ENCODE measurements at places on chromosomes 11 and 22. TPM values are rescaled to one million over a fixed set of nuclear protein-coding genes. Genes with fewer than 3 reads are reported as not detected.

OR52E8 gene
- not detected for polyA plus RNA-seq

- H3K27me3 ChIP-seq: peaks cover 26% of the 10 kb centered on the region
- no peak overlapping the region for H3K4me3 ChIP-seq
- H3K36me3 ChIP-seq: peaks cover 46% of the 10 kb centered on the region
These were observed 41.5 kb downstream of the TRMU start for GRCh38 chr22:46376908-46377524.

RAB36 gene
- polyA plus RNA-seq: 0.78 TPM

DNA sequence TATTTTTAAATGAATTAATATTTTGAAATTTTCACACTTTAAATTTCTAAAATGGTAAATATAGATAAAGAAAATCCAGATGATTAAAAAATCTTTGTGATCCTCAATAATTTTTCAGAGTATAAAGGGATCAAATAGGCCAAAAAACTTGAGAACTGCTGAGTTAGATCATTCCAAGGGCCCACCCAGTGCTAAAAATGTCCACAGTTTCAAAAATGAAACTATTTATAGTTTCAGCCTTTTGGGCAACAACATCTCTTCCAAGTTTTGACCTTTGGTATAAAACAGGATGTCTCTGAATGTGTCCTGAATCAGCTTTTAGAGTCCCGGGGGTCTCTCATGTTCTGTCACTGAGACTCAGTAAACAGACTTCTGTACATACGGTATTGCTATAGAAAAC lies 20.9 kb upstream of the BAIAP2L2 start:
- no peak overlapping the region for H3K4me3 ChIP-seq
- DNase-seq: no peak
- no peaks in the 10 kb centered on the region for H3K27me3 ChIP-seq
- H3K27ac ChIP-seq: no peak overlapping the region
- H3K4me1 ChIP-seq: no peaks in the 10 kb centered on the region

- no peaks in the 10 kb centered on the region for H3K36me3 ChIP-seq
- H3K4me1 ChIP-seq: peaks cover 5% of the 10 kb centered on the region
- H3K27me3 ChIP-seq: no peaks in the 10 kb centered on the region
These were observed 55.5 kb downstream of the PAK1 start for GRCh38 chr11:77418155-77418970.

DNA sequence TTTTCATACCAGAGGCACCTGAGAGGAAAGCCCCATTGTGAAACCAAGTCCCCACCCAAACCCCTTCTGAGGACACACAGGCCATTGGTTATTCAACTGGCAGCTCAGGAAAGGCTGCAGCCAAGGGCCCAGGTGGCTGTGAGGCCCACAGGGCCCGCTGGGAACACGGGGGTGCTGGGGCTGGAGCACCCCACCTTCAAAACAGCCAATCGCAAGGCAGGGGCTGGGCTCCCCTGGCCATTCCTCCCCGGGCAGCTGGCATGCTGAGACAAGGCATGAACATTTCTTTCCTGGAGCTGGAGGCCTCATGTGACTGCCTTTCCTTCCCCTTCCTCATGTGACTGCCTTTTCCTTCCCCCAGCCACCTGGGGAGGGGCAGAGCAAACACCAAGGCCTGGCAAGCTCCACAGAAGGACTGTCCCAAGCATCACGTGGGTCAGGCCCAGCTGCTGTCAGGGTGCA lies 76.9 kb downstream of the PIWIL3 start:
- DNase-seq: no peak
- H3K36me3 ChIP-seq: no peaks in the 10 kb centered on the region
- H3K27me3 ChIP-seq: peaks cover 4% of the 10 kb centered on the region
- H3K4me3 ChIP-seq: no peak overlapping the region

RTN3 gene
- polyA plus RNA-seq: 28.2 TPM

- H3K36me3 ChIP-seq: peaks cover 7% of the 10 kb centered on the region
- no peak for DNase-seq
- H3K4me1 ChIP-seq: no peaks in the 10 kb centered on the region
- H3K4me3 ChIP-seq: no peak overlapping the region
These were observed 2.8 kb downstream of the CRYAB start for GRCh38 chr11:111908639-111909305.

GRCh38 chr22:34319346-34319745 lies 399.1 kb upstream of the LARGE1 start:
- DNase-seq: no peak
- peak overlapping the region; percentile 51 for H3K27ac ChIP-seq
- no peak overlapping the region for H3K4me3 ChIP-seq
- H3K36me3 ChIP-seq: peaks cover 8% of the 10 kb centered on the region
- peaks cover 15% of the 10 kb centered on the region for H3K27me3 ChIP-seq
- no peaks in the 10 kb centered on the region for H3K4me1 ChIP-seq

GRCh38 chr11:6616596-6617250 lies 2.5 kb downstream of the TPP1 start:
- DNase-seq: no peak
- H3K27ac ChIP-seq: no peak overlapping the region
- H3K4me1 ChIP-seq: peaks cover 4% of the 10 kb centered on the region
- no peaks in the 10 kb centered on the region for H3K36me3 ChIP-seq
- peak overlapping the region; percentile 5 for H3K4me3 ChIP-seq

YPEL4 gene
- not detected for polyA plus RNA-seq

CNTF gene
- 0.15 TPM for polyA plus RNA-seq

- DNase-seq: no peak
- H3K36me3 ChIP-seq: no peaks in the 10 kb centered on the region
- no peak overlapping the region for H3K27ac ChIP-seq
These were observed 8.5 kb downstream of the LGALS2 start for GRCh38 chr22:37571258-37571991.

ACTN3 gene
- polyA plus RNA-seq: not detected

AGBL2 gene
- 4.0 TPM for polyA plus RNA-seq

DNA sequence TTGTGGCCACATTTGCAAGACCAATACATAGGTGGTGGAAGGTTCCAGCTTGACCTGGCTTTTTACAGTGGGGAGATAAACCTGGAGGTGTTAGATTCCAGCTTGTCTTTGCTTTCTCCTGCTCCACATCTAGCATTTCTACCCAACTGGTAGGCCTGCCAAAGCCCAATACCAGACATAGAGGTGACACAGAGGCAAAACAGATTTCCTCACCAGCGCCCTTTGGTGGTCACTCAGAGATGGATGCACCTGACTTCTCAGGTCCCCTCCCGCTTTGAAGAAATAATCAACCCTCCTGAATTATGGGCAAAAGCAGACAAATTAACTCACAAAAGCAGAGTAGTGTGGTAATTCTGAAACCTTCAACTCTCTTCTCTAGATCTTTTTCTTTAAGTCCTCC lies 1356.2 kb downstream of the FAM181B start:
- no peaks in the 10 kb centered on the region for H3K36me3 ChIP-seq
- H3K27ac ChIP-seq: no peak overlapping the region
- DNase-seq: no peak
- no peaks in the 10 kb centered on the region for H3K27me3 ChIP-seq
- H3K4me3 ChIP-seq: no peak overlapping the region
- no peaks in the 10 kb centered on the region for H3K4me1 ChIP-seq

TMX2 gene
- polyA plus RNA-seq: 61.6 TPM

FIBIN gene
- polyA plus RNA-seq: not detected

OPCML gene
- polyA plus RNA-seq: not detected

DNA sequence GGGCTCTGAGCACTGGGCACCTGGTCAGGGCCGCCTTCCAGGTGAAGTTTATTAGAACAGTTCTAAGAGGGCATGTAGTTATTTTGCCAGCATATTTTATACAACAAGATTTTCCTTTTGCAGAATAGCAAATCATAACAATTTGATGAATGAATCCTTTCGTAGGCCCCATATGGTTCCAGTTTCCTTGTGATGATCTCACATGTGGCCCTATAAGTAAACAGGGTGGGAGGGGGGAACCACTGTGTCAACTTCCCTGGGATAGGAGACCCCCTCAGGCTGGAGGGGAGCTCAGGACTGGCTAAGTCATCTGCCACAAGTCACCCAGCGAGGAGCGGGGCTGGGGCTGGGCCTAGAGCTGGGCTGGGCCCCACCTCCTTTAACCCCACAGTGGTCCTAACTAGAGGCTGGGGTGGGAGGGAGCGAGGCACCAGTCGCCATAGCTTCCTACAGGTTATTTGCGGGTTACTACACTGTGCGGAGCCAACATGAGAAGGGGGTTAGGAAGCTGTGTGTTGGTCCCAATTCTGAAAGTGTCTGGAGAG lies 4.2 kb downstream of the FBLN1 start:
- no peaks in the 10 kb centered on the region for H3K4me1 ChIP-seq
- H3K4me3 ChIP-seq: peak overlapping the region; percentile 25
- no peak for DNase-seq

TRPC6 gene
- not detected for polyA plus RNA-seq

GRCh38 chr22:49959782-49960158 lies 802 bp upstream of the PIM3 start:
- H3K4me1 ChIP-seq: peaks cover 24% of the 10 kb centered on the region
- peak overlapping the region; percentile 97 for H3K27ac ChIP-seq
- H3K36me3 ChIP-seq: no peaks in the 10 kb centered on the region
- no peak for DNase-seq
- H3K4me3 ChIP-seq: peak overlapping the region; percentile 86

GRCh38 chr22:42793848-42794405 lies 63.1 kb downstream of the ARFGAP3 start:
- H3K4me1 ChIP-seq: no peaks in the 10 kb centered on the region
- no peak overlapping the region for H3K27ac ChIP-seq
- H3K36me3 ChIP-seq: peaks cover 6% of the 10 kb centered on the region
- DNase-seq: no peak
- H3K27me3 ChIP-seq: no peaks in the 10 kb centered on the region
- H3K4me3 ChIP-seq: no peak overlapping the region

DNA sequence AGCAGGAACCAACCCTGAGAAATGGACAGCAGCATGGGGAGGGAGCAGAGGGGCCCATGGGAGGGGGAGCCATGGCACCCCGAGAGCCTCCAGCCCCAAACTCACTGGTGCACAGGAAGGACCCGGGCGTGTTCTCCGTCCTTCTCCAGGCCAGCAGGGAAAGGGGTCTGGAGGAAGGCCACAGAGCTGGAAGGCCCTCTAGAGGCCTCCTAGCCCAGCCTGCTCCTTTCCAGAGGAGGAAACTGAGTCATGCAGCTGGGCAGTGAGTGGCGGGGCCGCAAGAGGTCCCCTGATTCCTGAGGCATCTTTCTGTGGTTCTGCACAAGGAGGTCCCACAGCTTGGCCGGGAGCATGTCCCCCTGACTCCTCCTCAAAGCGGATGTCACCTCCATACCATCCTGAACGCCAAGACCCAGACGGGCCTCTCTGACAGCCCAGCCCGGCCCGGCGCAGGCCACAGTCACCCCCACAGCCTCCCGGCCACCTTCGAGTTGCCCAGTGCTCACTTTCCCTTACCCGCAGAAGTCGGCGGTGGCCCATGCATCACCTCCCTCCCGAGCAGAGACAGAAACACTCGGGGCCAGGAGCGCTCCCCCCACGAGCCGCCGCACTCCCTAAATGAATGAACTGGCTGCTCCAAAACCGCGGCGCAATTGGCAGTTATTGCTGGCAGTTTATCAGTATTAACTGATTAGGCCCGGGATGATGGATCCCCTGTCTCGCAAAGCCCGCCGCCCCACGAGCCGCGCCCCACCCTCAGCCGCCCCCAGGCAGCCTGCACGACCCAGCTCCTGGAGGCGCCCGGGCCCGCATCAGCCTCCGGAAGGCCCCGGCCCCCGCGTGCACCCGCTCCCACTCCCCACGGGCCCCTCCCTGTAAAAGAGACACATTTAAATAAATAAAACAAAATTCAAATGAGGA lies 272.5 kb downstream of the BUD13 start:
- DNase-seq: no peak
- no peak overlapping the region for H3K27ac ChIP-seq
- H3K4me1 ChIP-seq: no peaks in the 10 kb centered on the region
- peaks cover 65% of the 10 kb centered on the region for H3K27me3 ChIP-seq
- no peak overlapping the region for H3K4me3 ChIP-seq
- no peaks in the 10 kb centered on the region for H3K36me3 ChIP-seq

GRCh38 chr11:28659716-28660348 lies 551.6 kb downstream of the METTL15 start:
- no peaks in the 10 kb centered on the region for H3K27me3 ChIP-seq
- no peak overlapping the region for H3K27ac ChIP-seq
- H3K4me1 ChIP-seq: no peaks in the 10 kb centered on the region
- no peak overlapping the region for H3K4me3 ChIP-seq

- H3K36me3 ChIP-seq: peaks cover 7% of the 10 kb centered on the region
- DNase-seq: no peak
- no peak overlapping the region for H3K27ac ChIP-seq
- peak overlapping the region; percentile 91 for H3K4me3 ChIP-seq
These were observed 14.4 kb upstream of the SPTBN2 start for GRCh38 chr11:66743271-66743968.

IGF2 gene
- polyA plus RNA-seq: not detected

DNA sequence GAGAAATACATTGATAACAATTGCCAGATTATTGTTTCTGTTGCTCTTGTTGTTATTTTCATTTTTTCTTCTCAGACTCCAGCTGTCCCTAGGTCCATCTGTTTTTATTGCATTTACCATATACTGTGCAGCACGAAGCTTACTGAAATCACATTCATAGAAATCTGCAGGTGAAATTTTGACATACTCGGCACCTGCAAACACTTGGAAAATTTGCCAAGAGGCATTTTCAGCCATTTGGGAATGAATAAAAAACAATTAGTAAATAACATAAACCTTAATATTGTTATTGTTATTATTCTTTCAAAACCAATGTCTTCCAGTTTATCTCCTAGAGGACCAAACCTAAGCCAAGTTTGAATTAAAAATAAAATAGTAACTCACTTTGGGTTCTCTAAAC lies 2357.2 kb downstream of the LRRC4C start:
- H3K27ac ChIP-seq: no peak overlapping the region
- no peaks in the 10 kb centered on the region for H3K27me3 ChIP-seq
- no peaks in the 10 kb centered on the region for H3K36me3 ChIP-seq

DNA sequence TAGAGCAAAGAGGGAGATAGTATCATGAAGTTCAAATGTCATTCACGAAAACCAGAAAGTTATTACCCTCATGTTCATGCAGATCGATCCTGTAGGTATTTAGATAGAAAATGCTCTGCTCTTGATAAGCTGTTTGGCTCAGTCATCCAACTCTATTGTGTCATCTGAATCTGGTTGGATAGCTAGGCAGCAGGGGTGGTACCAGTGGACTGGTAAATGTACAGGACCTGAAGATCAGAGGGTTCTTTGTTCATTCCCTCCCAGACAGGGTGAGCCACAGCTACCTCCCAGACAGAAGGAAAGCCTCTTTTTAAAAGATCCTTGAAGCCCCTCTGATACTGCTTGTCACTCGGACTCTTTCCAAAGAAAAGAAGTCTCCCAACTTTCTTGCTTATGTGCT lies 29.8 kb upstream of the DRD2 start:
- DNase-seq: no peak
- no peak overlapping the region for H3K27ac ChIP-seq
- H3K36me3 ChIP-seq: no peaks in the 10 kb centered on the region
- H3K4me3 ChIP-seq: no peak overlapping the region

GRCh38 chr11:73176145-73176873 lies 34.2 kb upstream of the FCHSD2 start:
- H3K4me3 ChIP-seq: peak overlapping the region; percentile 86
- H3K27me3 ChIP-seq: no peaks in the 10 kb centered on the region
- peak overlapping the region; percentile 87 for H3K27ac ChIP-seq
- H3K36me3 ChIP-seq: no peaks in the 10 kb centered on the region
- no peak for DNase-seq

DNA sequence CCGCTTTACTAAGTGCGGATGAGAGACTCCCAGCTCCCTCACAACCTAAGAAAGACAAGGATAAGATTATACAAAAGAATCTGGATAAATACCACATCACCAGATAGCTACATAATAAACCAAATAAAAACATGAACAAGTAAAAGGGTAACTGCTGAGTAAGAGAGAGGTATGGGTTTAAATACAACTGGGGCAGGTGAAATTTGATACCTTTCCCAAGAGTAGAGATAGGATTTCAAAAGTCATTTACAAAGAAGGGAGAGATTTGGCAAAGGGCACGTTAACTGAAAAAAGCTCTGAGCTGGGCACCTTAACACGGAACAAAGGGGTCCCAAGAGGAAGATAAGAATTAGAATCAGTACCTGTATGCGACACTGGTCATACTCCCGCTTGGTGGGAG lies 1.7 kb downstream of the UBXN1 start:
- H3K36me3 ChIP-seq: no peaks in the 10 kb centered on the region
- peak overlapping the region; percentile 97 for H3K4me3 ChIP-seq
- peak overlapping the region; percentile 25 for H3K27ac ChIP-seq
- peaks cover 47% of the 10 kb centered on the region for H3K4me1 ChIP-seq

MFRP gene
- polyA plus RNA-seq: not detected

Measured in naive B cell (primary cell).